ENCODE measurements at places on chromosomes 5 and 9. TPM values are rescaled to one million over a fixed set of nuclear protein-coding genes. Genes with fewer than 3 reads are reported as not detected.

The TAF11L10 gene
- not detected for total RNA-seq

The ITK gene
- total RNA-seq, result not detected

The PTCD2 gene
- total RNA-seq, result 12.5 TPM

The CCDC152 gene
- total RNA-seq, result 3.3 TPM

The TMEM215 gene
- not detected for total RNA-seq

The MYOT gene
- total RNA-seq, result not detected

The HSPA9 gene
- 396 TPM for total RNA-seq

The CORO2A gene
- total RNA-seq, result under 0.01 TPM

The ANKRD18A gene
- not detected for total RNA-seq

The C8G gene
- not detected for total RNA-seq

The MAML1 gene
- 7.0 TPM for total RNA-seq

The COL27A1 gene
- 3.3 TPM for total RNA-seq

The ENTREP1 gene
- not detected for total RNA-seq
